Activated CD4-positive, alpha-beta T cell treated with anti-CD3 and anti-CD28 coated beads for 48 hours (primary cell): ENCODE measurements at places on chromosomes 2 and 18.
A peak's percentile ranks its signal among the peaks of the same experiment; 100 is the strongest.

- DNase-seq = no peak
Measured at GRCh38 chr2:158975271-158975921, 7.0 kb downstream of the TANC1 start.

GRCh38 chr2:7660816-7661215 lies 743.6 kb downstream of the RNF144A start:
- no peak for DNase-seq

DNA sequence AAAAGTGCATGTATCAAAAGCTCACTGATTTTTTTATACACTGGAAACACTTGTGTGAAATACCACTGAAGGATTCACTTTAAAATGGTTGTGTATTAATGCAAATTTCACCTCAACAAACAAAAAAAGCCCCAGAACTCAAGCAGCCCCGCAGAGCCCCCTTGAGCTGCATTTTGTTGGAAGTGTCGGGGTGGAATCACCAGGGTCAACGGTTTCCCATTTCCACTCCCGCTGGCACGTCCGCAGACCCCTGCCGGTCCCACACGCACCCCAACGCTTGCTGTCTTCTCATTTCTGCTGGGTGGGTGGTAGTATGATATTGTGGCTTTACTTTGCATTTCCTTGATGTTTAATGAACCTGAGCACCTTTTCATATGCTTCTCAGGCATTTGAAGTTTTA lies 239.7 kb downstream of the FAM210A start:
- DNase-seq = no peak

DNA sequence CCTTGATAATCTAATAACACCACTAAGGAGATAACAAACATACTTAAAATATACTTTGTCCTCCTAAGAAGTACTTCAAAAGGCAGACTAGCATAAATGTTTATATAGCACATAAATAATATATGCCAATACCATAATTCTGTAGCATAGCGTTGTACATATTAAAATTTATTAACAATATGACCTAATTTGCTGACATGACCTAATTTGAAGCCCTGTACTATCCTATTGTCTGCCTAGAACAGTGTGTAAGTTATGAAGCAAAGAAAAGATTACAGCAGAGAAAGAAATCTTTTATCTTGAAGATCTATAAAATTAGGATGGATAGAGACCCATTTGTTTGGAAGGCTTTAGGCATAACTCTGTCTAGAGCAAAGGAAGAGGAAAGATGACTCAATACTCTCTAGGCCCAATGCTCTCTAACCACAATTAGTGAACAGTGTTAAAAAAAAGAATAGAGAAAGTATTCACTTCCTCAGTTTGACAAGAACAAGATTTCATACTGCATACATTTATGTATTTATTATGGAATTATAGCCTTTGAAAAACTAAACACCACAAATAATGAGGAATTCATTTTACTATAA lies 231.3 kb downstream of the ZRANB3 start:
- no peak for DNase-seq

DNA sequence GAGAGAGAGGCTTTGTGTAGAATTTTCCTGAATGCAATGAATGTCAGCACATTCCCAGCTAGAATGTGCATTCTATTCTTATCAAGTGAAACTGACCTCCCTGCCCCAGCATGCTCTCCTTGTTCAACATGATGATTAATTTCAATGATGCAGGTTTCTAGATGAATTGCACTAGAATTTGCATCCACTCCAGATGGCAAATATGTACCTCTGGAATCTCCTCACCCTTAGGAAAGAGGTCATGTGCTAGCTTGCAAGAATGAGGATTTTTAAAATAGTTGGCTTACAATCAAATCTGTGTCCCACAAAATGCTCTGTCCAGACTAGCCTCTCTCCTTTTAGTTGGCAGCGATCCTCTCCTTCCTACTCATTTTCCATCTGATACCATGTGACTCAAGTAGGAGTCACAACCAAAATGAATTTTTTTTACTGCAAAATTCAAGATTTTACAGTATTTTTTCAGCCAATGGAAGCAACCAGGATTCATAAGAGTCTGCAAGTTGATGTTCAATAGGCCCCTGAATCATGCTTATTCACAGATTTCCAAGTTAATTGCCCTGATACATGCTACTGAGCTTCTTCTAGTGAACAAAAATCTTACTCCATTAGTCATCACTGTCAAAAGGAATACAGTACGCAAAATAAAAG lies 21.0 kb upstream of the STAT4 start:
- DNase-seq = no peak

DNA sequence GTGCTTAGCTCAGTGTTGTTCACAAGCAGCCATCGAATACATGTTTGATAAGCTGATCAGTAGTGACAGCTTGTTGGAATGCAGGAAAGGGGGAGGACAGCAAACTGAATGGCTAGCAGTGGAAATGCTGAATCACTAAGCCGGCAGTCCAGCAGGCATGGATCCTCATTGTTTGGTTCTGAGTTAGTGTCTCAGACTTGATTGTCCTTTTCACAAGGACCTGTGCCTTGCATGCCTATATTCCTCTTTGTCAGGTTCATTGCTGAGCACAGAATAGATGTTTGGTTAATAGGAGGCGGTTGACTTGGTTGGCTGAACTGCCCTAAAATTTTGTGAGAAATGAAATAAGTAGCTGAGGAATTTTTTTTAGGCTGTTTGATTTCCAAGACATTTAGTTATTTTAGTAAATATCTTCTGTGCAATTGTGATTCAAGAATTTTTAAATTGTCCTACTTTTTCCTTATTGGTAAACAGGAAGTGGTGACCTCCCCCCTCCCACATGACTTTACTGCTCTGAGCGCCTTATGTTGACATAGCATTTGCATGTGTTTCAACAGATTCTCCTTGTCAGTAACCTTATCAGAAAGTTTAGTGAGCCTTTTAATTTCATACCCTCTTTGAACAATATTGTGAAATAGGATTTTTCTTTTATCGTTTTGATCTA lies 21.4 kb upstream of the STON1 start:
- DNase-seq = no peak

- no peak for DNase-seq
Measured at GRCh38 chr2:218434456-218434855, 15.5 kb downstream of the VIL1 start.

DNA sequence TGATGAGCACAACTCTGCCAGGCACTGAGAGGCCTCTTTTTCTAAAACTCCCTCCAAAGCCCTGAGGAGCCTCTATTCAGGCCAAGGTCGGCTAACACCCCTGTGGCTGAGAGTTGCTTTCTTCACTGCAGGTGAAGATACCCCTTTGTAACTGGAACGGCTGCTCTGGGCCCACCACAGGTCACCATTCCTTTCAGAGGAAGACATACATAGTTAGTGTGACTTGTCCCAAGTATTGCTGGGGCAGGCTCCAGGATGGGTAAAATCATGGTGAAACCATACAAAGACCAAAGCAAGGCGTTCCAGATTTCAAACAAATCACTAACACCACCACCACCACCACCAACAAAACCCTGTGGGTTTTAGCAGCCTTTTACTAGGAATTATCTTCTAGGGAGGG lies 36.8 kb downstream of the CHST10 start:
- no peak for DNase-seq

GRCh38 chr18:50042611-50043010 lies 152.3 kb downstream of the MYO5B start:
- no peak for DNase-seq

DNA sequence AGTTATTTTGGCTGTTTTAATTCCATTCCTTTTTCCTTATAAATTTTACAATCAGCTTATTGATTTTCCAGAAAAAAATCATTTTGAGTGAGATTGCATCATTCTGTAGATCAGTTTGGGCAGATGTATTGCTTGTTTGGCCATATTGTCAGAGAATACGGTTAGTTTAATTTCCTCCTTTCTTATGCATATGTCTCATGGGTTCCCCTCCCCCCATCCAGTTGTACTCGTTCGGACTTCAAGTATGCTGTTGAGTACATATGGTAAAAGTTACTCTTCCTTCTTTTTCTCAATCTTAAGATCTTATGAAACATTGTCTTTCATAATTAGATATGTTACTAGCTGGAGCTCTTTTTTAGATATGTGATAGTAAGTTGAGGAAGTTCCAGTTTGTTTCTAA lies 131.2 kb upstream of the TTC27 start:
- DNase-seq = no peak

DNA sequence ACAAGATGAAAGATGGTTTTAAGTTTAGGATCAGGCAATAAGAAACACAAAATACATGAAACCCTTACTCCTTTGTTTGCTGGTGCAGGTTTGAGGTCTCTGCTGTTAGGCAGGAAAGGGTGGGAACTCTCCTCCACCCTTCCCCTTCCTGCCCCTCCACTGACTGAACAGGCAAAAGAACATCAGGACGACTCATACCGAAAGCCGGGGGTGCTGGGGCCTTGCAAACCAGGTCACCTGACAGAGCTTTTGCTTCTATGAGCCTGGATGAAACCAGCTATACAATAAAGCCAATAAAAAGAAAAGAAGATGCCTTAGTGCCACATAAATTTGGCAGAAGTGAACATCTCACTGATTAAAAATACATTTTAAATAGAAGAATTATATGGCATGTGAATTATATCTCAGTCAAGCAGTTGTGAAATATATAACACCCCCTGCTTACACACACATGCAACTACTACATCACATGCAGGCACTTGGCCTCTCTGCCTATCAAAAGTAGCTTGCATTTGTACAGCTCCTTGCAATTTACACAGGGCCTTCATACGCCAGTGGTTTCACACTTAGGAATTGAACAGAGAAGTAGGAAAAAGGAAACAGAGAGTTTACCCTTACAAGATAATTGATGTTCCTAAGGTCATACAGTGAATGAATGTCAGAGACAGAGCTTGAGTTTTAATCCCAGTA lies 215.1 kb upstream of the TRIB2 start:
- DNase-seq = peak; percentile 79

- no peak for DNase-seq
Measured at GRCh38 chr2:225318440-225318839, 81.1 kb upstream of the NYAP2 start.

- no peak for DNase-seq
Measured at GRCh38 chr2:6819668-6820067, 46.0 kb downstream of the CMPK2 start.

DNA sequence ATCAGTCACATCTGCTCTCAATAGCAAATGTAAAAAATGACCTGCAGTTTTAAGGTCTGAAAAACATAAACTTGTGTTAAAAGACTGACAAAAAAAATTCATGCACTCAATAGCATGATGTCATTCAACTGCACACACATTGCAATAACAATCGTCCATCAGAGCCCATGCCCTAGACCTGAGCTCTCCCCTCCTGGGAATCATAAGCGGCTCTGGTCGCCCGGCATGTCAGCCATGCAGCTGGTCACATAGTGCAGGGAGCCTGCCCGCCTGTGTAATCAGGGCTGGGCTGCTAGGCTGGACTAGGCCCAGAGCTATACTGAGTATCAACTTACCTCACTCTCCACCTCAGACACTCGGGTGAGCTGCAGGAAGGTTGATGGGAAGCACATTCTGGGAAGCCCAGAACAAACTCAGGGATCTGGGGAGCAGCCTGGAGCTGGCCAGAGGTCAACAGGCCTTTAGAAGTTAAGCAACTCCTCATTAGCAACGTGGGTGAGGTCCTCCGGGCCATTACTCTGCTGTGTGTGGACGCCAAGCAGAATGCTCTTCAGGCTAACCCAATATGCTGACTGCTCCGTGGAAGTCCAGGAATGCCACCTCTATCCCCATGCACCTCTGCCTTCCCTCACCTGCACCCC lies 165.5 kb downstream of the TTC32 start:
- no peak for DNase-seq

GRCh38 chr2:73933194-73933593 lies 6.5 kb downstream of the DGUOK start:
- no peak for DNase-seq
